Hair follicle dermal papilla cell (primary cell): ENCODE measurements at places on chromosomes 2 and 18. TPM values are rescaled to one million over a fixed set of nuclear protein-coding genes. Genes with fewer than 3 reads are reported as not detected.

Gene UBXN4
- 67.6 and 81.3 TPM in 2 replicates for total RNA-seq

Gene CABLES1
- total RNA-seq, result 8.5 and 17.4 TPM in 2 replicates

Gene ANKRD29
- total RNA-seq, result 9.1 and 9.6 TPM in 2 replicates

Gene MCEE
- 17.2 and 20.0 TPM in 2 replicates for total RNA-seq

Gene PSD4
- total RNA-seq, result 9.4 and 13.6 TPM in 2 replicates

Gene LAPTM4A
- total RNA-seq, result 190 and 210 TPM in 2 replicates

Gene TBR1
- under 0.01 TPM in 1 of 2 replicates, not detected in the other for total RNA-seq

Gene PAIP2B
- 0.49 and 0.81 TPM in 2 replicates for total RNA-seq

Gene TUBA3E
- total RNA-seq, result not detected in 2 replicates

Gene RGPD4
- total RNA-seq, result under 0.01 TPM in 1 of 2 replicates, not detected in the other

Gene CDK15
- 2.8 and 4.7 TPM in 2 replicates for total RNA-seq

Gene SULT1C2
- under 0.01 TPM in 1 of 2 replicates, not detected in the other for total RNA-seq

Gene SLC9A2
- total RNA-seq, result not detected in 2 replicates

Gene CAPN13
- total RNA-seq, result not detected in 2 replicates

Gene LYPD6
- total RNA-seq, result 9.0 and 9.4 TPM in 2 replicates

Gene CPO
- total RNA-seq, result not detected in 2 replicates

Gene ALPP
- total RNA-seq, result not detected in 2 replicates

Gene MIB1
- total RNA-seq, result 60.2 and 72.4 TPM in 2 replicates

Gene CNRIP1
- total RNA-seq, result 27.4 and 28.9 TPM in 2 replicates

Gene RNU2-63P
- total RNA-seq, result under 0.01 TPM in 1 of 2 replicates, not detected in the other

Gene NAT8
- total RNA-seq, result not detected in 2 replicates

Gene ERBB4
- under 0.01 and 0.24 TPM in 2 replicates for total RNA-seq

Gene ITM2C
- total RNA-seq, result 60.8 and 104 TPM in 2 replicates

Gene MARCO
- 0.12 TPM in 1 of 2 replicates, not detected in the other for total RNA-seq

Gene CHRNG
- not detected in 2 replicates for total RNA-seq

Gene PSMA8
- not detected in 2 replicates for total RNA-seq

Gene MYOM1
- 0.32 and 0.36 TPM in 2 replicates for total RNA-seq

Gene CHN1
- 191 and 227 TPM in 2 replicates for total RNA-seq

Gene TMEM198
- 1.1 and 2.1 TPM in 2 replicates for total RNA-seq

Gene C1GALT1C1L
- total RNA-seq, result 0.16 and 0.97 TPM in 2 replicates

Gene C2orf76
- total RNA-seq, result 7.0 and 9.8 TPM in 2 replicates

Gene POTEJ
- not detected in 2 replicates for total RNA-seq

Gene KYNU
- 0.97 and 2.4 TPM in 2 replicates for total RNA-seq

Gene SH3RF3
- total RNA-seq, result 16.5 and 24.2 TPM in 2 replicates
